ENCODE measurements at places on chromosomes 5 and 9.

GRCh38 chr9:128250839-128251731 lies 24.7 kb downstream of the GOLGA2 start:
- no peak for DNase-seq

- DNase-seq = no peak
These were observed 218.1 kb upstream of the S1PR3 start for GRCh38 chr9:88773126-88773525.

GRCh38 chr9:27210588-27210987 lies 86.4 kb downstream of the EQTN start:
- no peak for DNase-seq

DNA sequence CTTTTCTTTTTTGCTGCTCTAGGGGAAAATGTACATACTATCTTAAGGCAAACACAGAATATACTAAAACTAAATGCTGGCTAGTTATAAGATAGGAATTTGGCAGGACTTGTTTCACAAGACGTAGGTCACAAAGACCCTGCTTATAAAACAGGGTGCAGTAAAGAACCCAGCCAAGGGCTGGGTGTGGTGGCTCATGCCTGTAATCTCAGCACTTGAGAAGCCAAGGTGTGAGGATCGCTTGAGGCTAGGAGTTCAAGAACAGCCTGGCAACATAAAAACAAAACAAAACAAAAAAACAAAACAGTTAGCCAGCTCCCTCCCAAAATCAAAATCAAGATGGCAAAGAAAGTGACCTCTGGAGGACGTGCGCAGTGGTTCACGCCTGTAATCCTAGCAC lies 49.5 kb upstream of the DENND4C start:
- no peak for DNase-seq

- DNase-seq = no peak
These were observed 123.8 kb downstream of the TMEM174 start for GRCh38 chr5:73296772-73297171.

DNA sequence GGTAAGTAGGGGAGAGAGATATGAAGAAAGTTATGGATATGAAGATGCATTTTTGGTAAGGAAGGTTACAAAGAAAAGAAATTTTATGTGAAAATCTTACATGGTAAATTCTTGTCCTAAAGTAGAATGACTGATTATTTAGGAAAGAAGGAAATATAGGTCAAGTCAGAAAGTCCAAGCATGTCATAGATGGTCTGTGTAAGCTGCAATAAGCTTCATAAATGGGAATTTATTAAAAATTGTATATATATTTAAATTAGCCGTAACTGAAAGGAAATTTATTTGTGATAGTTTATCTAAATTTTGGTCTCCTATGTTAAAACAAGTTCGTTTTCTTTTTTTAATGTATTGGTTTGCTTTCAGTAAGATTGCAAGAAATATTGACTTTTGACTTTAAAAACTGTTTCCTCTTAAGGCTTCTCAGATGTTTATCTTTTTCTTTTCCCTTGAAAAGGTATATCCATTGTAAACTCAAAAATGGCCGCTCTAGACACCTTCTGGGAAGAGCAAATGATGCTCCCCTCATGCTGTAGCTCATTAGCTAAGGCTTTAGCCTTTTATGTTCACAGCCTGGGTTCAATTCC lies 46.8 kb upstream of the HAPLN1 start:
- DNase-seq = no peak

DNA sequence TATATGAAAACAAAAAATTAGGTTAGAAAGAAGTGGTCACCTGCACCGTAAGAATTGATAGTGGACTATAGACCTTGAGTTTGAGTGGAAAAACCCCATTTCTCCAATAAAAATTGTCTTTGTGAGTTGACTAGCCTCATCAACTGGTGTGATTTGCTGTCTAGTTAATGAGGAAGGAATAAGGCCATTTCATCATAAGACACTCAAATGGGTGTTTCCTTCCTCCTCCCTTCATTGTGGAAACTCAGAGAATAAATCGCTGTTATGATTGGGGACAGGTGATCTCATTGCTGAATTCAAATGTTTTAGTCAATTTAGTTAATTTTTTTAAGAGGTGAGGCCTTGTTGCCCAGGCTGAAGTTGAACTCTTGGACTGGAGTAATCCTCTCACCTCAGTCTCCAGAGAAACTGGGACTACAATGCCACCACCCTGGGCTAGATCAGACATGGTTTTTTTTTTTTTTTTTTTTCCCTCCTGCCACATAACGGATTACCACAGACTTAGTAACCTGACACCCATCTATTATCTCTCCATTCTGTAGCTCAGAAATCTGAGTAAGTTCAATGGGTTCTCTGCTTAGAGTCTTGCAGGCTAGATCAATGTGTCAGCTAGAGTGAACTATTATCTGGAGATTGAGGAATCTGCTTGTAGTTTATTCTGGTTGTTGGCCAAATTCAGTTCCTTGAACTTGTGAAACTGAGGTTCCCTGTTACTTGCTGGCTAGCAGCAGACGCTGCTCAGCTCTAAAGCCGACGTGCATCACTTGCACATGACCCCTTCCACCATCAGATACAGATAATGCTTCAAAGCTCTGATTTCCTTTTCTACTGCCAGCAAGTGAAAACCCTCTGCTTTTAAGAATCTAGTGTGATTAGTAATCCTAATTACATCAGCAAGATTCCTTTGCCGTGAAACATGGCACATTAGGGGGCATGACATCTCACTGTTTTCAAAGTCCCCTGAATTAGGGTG lies 663.8 kb upstream of the CDH9 start:
- peak; percentile 69 for DNase-seq

GRCh38 chr5:82991678-82992323 lies 85.4 kb downstream of the TMEM167A start:
- DNase-seq = no peak

GRCh38 chr9:133166392-133166791 lies 2.7 kb upstream of the GBGT1 start:
- DNase-seq = no peak

DNA sequence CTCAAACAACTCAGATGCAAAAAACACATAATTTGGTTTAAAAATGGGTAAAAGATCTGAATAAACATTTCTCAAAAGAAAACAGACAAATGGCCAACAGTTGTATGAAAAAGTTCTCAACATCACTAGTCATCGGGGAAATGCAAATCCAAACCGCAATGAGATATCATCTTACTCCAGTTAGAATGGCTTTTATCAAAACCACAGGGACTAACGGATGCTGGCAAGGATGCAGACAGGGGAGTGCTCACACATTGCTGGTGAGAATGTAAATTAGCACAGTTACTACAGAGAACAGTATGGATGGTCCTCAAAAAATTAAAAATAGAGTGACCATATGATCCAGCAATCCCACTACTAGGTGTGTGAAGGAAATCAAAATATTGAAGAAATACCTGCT lies 589.1 kb upstream of the ADAMTS16 start:
- peak; percentile 11 for DNase-seq

GRCh38 chr9:5455181-5455580 lies 4.8 kb downstream of the CD274 start:
- DNase-seq = no peak

DNA sequence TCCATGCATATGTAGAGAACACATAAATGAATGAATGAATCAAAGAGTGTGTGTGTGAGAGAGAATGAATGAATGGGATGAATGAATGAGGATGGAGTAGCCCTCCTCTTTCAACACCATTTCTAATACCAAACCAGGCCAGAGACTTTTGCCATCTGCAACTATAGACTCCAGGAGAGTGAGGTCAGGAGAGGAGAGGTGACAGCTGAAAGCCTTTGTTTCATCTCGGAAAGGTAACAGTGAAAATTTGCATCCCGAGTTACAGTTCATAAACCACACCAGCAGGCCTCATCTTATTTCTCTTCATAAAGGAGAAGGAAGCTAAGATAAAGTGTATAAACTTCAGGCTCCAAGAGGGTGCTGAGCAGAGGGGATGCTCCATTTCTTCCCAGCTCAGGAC lies 255.3 kb upstream of the KLF4 start:
- DNase-seq = no peak

DNA sequence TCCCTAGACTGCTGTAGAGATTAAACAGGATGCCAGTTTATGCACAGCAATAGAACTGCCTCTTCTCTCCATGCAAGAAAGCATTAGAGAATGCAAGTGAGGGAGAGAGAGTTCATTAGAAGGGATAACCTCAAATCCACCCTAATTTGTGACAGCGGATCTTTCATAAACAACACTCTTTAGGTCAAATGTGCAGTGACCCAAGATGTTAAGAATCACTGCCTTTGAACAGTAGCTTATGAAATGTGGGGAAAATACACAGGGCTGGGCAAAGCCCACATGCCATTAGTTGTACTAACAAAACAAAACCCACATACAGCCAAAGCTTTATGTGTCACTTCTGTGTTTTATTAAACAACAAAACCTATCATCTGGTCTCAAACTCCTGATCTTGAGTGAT lies 36.2 kb upstream of the POU4F3 start:
- no peak for DNase-seq

DNA sequence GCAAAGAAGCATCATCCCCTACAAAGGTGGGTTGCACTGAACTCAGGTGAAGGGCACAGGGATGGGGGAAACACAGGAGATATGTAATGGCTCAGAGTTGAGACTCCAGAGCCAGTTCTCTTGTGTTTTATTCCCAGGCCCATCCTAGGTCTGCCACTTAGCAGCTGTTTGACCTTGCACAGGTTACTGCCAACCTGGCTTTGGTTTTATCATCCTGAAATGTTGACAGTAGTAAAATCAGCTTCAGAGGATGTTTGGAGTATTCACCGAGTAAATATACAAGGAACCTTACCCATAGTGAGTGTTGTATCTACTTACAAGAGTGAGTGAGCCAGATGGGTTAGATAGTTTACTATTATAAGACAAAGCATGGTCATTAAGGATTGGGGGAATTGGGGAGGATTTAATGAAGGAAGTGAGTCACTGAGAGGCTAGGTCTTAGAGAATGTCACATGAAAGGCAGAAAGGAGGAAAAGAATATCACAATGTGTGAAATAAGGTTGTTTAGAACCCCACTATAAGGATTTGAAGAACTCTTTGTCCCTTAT lies 141.3 kb downstream of the MAN2A1 start:
- DNase-seq = no peak

GRCh38 chr5:9681706-9682105 lies 51.6 kb upstream of the TAS2R1 start:
- DNase-seq = no peak

DNA sequence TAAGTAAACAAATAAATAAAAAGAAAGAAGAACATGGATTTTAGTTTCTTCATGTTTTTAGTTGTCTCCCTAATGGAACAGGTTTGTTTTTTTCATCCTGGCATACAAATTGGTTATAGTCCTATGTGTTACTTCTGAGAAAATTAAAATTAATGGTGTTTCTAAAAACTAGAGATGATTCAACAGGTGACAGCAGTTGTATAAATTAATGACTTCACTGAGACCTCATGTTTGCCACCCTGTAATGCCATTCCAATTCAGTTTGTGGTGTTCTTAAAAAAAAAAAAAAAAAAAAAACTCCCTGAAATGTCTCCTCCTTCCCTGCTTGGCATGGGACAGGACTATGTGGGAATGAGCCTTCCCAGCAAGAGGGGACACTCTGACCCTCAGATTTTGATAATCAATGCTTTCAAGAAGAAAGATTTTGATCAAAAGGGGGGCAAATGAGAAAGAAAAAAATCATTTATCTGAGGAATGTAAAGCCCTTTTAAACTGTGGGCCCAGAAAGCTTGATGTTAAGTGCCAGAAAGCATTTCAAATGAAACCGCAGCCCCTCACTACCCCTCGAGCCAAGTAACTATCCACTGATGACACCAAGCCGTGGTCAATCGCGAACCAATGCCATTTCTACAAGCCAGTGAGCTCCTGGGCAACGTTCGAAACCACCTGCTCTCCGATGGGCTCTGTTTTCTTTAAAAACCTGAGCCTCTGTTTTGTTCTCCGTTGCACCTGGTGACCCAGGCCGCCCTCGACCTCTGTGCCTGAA lies 941 bp downstream of the EXD3 start:
- DNase-seq = no peak

GRCh38 chr5:154277499-154277898 lies 87.0 kb downstream of the GALNT10 start:
- no peak for DNase-seq

DNA sequence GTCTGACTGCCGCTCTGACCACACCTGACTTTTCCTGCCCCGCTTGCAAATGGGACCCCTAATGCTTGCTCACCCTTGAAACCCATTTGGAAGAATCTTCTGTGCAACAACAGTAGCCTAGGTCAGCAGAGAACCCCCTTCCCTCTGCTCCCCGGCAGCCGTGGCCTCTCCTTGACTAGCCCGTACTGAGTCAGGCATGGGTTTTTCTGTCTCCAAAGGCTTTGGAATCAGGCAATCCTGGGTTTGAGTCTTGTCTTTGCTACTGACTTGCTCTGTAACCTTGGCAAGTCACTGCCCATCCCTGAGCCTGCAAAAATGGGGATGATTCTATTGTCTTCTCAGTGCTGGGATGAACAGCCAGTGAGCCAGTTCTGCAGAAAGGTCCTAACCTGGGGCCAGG lies 135.4 kb downstream of the RGS3 start:
- no peak for DNase-seq

DNA sequence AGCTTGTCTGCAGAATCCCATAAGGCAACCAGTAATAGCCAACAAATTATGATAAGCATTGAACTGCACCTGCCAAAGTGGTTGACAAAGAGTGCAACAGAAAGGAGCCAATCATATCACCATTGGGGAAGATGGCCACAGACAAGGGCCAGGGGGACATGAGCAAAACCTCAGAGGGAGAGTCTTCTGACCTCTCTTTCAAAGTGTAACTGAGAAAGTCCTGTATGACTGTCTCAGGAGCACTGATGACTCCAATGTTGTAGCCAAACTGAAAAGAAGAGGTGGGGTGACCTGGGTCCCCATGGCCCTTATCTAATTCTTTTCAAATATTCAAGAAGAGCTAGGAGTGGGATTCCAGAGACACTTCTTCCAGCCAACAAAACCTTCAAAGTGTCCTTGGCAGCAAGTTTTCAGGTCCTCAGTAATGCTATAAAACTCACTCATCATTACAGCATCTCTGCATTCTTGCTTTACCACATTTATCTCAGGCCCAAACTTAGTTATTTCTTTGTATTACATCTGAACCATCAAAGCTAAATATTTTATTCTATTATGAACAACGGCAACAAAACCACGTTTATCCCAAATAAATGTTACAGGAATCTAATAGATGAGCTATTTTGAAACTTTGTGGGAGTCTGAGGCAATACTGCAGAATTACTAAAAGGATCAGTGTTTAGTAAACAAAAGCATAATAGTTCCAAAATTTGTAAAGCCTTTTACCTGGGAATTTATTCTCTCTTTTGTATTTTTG lies 24.4 kb downstream of the FBLL1 start:
- no peak for DNase-seq

- no peak for DNase-seq
These were observed 78.1 kb downstream of the RICTOR start for GRCh38 chr5:38996123-38996522.

DNA sequence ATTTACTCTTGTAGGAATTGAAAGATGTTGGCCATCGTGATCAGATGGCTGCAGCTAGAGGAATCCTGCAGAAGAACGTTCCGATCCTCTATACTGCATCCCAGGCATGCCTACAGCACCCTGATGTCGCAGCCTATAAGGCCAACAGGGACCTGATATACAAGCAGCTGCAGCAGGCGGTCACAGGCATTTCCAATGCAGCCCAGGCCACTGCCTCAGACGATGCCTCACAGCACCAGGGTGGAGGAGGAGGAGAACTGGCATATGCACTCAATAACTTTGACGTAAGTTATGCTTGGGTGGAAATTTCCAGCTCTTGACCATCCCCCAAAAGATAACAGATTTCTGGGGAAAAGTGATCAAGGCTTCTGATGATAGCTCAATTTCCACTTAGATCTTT lies 50.6 kb downstream of the LRRTM2 start:
- no peak for DNase-seq
